Activated T-cell treated with anti-CD3 and anti-CD28 coated beads, Interleukin-2, amount 50 U/mL, for 1 hour (primary cell): ENCODE measurements at places on chromosomes 7 and 10.

DNA sequence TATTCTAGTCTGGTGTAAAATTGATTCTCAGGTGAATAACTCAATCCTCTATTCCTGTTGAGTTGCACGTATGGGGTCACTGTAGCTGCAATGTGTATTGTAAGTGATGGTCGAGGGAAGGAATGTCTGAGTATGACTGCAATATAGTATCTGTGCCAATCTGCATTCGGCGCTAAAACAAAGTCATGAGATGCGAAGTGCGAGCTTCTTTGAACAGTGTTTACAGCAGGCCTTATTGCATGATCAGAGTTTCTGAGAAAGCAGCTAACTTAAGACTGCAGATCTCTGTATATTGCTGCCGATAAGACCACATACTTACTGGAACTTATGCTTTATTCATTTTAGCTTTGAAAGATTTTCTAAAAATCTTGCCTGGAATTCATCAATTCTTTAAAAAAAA, 341.7 kb upstream of the BMPER start:
- no peak for DNase-seq

DNA sequence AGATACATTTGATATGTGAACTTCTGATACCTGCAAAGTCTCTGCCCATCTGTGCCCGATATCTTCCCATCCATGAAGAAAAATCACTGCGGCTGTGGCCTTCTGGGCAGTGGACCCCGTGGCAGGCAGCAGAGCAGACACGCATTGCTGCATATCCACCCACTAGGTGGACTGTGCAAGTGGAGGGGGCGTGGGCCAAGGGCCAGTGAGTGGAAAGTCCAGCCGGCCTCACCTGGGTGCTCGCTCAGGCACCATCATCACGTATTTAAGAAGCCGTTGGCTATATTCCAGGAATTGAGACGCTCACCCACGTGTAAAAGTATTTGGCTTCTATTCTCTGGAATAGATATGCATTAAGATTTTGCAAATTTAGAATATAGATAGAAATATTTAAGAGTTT, 30.8 kb upstream of the SLC13A1 start:
- DNase-seq = no peak

- DNase-seq = no peak
These were observed 49.0 kb downstream of the NDUFB2 start for GRCh38 chr7:140745266-140746058.

GRCh38 chr7:116786791-116787443, 75.5 kb upstream of the CAPZA2 start:
- no peak for DNase-seq

- DNase-seq = no peak
These were observed 97.6 kb upstream of the ITGB1 start for GRCh38 chr10:33055625-33056024.

DNA sequence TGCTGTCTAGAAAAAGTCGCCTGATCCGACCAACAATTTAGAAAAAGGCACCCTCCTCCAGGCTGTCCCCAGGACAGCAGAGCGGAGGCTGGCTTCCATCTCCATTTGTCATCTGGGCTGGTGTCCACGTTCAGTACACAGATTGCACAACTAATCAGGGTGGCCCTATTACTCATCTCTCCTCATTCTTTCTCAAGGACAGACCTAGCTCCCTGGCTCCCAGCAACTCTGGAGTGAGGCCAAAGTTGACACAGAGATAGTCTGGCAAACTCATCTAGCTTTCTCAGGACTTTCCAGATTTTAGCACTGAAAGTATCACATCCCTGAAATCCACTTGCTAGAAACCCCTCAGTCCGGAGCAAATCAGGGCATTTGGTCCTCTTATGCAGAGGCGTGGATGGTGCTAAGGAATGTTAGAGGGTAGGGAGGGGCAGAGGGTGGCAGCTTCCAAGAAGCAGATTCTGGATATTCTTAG, 75.1 kb downstream of the DNAH11 start:
- DNase-seq = no peak

DNA sequence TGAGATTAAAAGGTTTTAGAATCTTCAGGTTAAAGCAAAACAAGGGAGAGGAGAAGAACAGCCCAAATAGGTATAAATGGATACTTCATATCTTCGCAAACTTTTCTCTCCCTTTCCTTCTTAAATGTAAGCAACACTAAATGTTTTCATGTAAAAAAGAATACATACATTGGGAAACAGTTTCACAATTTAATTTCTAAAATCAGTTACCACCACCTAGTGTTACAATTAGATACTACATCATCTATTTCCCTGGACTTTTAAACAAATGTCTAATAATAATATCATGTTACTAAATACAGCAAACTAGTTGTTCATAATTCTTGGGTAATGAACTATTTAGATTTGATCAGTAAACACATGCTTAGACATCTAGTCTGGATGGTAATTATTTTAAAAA, 35.8 kb downstream of the MINDY3 start:
- no peak for DNase-seq

DNA sequence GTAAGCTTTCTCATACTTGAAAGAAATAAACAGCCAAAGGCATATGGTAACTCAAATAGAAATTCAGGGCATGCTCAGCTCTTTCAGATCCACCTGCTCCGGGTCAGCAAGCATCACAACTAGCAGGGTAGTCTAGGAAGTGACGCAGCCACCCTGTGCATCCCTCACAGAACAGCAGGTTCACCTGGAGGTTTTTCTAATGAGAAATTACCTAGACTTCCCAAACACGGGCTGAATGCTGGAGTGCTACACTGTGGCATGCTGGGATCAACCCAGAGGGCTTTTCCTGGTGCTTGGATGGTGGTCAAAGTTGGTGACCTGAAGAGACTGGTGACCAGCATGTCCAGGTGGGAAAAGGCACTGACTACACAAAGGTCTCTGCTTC, 66.8 kb upstream of the DNAJB6 start:
- no peak for DNase-seq

DNA sequence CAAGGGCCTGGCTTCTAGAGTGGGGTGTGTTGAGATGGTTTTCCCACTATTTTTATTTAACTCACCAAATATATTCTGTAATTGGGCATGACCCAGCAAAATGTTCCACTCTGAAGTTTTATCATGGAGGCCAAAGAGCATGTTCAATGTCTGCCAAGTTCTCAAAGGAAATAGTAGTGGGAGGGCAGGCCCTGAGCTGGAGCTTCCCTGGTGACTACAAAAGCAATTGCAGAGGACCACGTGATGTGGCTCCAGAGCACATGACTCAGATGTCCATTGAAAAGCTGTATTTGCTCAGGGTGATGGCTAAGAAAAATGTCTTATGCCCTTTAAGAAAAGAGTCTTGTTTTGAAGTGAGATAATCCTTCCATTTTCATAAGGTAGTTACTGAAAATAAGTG, 1024.8 kb downstream of the LRMDA start:
- DNase-seq = no peak

GRCh38 chr10:107966826-107967225, 802.3 kb upstream of the SORCS1 start:
- DNase-seq = no peak

- DNase-seq = no peak
These were observed 265.2 kb downstream of the PCLO start for GRCh38 chr7:82897500-82897899.

- DNase-seq = peak; percentile 49
These were observed 167.5 kb upstream of the HABP2 start for GRCh38 chr10:113385021-113385999.

DNA sequence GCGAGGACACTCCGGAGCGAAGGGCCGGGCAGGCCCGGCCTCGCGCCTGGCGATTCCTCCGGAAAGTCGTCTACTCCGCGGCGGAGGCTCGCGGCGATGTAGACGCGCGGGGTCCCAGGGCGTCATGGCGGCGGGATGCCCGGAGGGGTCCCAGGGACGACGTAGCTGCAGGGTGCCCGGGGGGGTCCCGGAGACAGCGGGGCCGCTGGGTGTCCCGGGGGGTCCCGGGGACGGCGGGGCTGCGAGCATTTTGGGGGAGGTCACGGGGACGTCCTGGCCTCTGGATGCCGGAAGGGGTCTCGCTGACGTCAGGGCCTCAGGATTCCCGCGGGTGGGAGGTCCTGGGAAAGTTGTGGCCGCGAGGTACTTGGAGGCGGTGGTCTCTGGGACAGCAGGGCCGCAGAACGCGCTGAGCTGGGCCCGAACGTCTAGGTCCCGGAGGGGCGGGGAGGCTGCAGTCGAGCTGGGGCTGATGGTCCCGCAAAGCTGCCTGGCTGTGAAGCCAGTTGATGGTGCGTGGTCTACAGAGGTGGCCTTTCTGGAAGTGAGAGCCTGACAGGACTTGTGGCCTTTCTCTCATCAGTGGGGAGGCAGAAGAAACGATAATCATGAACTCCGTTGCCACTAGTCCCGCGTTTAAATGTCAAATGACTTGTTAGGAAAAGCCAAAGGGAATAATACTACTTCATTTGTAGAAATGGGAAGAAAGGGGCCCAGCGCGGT, 637 bp downstream of the HSPA14 start:
- DNase-seq = peak; percentile 36

GRCh38 chr10:95573964-95574604, 12.9 kb upstream of the SORBS1 start:
- DNase-seq = no peak

DNA sequence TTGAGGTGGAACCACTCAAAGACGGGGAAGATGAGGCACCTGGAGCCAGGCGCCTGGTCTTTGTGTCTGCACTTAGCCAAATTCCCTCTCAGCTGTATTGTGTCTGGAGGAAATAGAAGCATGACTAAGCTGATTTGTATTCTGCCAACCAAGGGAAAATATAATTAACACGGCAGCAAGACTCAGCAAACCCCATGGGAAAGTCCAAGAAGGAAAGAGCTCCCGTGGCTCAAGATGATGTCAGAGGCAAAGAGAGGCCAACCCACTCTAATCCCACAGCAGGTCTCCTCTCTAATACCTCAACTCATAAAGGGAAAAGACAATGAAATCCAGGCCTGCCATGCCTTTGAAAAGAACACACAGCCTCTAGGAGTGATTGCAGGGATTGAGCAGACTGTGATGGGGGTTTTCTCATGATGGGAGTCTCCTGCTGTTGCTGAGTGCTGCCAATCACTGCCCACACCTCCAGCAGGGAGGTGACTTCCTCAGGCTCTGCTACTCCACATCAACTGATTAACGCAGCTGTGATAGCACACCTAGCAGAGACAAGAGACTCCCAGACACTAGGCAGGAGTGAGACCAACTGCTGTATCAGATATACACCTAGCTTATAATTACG, 255.5 kb upstream of the C7orf33 start:
- DNase-seq = no peak

- DNase-seq = no peak
These were observed 174.4 kb upstream of the LYZL2 start for GRCh38 chr10:30803892-30804322.

DNA sequence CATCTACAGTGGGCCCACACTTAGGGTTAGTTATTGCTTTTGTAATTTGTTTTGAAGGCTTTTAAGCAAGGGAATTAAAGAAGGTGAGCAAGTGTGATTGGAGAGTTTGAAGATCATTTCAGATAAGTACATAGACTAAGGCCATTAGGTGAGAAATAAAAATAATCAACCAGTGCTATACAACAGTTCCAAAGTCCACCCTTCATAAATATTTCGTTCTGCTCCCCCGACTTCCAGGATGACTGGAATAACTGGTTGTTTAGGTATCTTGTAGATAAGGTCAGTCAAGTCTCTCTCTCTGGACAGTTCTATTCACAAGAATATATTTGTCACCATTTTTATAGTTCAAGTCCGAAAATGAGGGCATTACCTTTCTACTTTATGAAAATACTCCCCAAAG, 98.0 kb upstream of the MBL2 start:
- no peak for DNase-seq

DNA sequence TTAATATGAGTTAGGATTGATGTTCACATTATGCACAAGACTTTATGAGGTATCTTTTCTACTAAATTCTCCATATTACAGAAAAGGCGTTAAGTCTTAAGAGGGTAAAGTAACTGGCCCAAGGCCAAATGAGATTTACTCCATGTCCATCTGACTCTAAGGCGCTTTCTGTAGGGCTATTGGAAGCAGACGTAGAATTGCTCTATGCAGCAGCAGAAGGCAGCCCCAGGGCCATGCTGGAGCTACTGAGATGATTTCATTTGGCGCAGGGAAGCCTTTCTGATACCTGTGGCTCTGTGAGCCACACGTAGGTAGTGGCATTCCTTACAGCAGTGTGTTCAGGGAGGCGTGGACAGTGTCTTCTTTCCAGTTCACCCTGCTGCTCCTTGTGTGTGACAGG, 133.1 kb downstream of the SH2D4B start:
- no peak for DNase-seq

DNA sequence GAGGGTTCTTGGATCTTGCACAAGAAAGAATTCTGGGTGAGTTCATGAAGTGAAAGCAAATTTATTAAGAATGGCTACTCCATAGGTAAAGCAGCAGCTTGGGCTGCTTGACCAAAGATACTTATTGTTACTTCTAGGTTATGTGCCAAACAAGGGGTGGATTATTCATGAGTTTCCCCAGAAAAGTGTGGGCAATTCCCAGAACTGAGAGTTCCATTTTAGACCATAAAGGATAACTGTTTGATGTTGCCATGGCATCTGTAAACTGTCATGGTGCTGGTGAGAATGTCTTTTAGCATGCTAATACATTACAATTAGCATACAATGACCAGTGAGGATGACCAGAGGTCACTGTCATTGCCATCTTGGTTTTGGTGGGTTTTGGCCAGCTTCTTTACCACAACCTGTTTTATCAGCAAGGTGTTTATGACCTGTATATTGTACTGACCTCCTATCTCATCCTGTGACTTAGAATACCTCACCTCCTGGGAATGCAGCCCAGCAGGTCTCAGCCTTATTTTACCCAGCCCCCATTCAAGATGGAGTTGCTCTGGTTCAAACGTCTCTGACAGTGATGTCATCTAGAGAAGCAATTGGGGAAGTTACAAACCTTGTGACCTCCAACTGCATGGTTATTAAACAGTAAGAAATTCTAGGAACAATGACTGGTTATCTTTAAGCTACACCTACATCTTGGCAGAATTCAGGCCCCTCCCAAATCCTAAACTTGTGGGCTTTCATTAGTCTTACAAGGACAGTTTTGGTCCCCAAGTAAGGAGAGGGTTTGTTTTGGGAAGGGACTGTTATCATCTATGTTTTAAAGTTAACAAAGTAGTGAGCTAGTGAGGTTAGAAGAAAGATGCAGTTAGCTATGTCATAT, 48.0 kb upstream of the INHBA start:
- no peak for DNase-seq
